NCI-H524 (cell line): ENCODE measurements at places on chromosomes 7 and 10.

DNA sequence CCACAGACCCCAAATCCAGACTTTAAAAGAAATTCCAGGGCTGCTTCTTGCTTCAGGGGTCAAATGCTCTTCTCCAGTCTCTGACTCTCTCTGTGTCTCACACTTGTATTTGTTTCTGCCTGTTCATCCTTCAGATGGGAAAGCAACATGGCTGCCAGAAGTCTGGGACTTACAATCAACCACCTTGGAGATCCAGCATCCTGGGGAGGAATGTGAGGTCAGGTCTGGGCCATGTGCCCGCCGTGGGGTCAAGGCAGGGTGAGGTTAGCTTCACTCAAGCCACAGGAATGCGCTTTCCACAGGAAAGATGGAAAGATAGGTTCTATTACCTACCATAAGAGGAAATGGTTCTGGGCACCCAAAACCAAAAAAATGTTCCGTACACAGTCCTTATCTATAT is 34.3 kb upstream of the NPVF start:
- no peak for DNase-seq

DNA sequence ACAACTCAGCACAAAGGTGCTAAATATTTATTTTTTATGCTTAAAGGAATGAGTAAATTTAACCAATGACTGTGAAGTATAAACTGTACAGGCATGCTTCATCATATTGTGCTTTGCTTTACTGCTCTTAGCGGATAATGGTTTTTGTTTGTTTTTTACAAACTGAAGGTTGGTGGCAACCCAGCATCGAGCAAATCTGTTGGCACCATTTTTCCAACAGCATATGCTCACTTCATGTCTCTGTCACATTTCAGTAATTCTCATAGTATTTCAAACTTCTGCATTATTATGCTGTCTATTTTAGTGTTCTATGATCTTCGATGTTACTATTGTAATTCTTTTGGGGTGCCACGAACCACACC is 22.8 kb downstream of the BRAF start:
- DNase-seq = no peak

DNA sequence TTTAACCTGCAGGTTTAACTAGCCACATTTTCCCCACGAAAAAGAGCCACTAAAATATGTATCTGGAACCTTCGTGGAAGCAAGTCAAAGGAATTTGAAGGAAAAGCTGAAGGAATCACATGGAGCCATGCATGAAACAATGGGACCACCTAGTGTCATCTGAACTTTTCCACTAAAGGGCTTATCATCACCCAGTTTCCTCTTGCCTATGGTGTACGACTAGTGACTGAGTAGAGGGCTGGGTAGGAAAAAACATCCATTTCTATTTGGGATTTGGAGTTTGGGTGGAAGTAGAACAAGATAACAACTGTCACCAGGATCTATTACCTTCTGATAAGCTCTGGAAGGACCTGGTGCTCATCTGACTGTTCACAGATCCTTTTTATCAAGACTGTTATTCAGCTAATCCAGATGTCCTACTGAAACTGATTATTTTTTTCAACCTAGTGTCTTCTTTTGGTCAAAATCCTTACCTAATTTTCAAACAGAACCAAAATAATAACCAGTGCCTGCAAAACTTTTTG is 153.2 kb upstream of the COL1A2 start:
- no peak for DNase-seq

DNA sequence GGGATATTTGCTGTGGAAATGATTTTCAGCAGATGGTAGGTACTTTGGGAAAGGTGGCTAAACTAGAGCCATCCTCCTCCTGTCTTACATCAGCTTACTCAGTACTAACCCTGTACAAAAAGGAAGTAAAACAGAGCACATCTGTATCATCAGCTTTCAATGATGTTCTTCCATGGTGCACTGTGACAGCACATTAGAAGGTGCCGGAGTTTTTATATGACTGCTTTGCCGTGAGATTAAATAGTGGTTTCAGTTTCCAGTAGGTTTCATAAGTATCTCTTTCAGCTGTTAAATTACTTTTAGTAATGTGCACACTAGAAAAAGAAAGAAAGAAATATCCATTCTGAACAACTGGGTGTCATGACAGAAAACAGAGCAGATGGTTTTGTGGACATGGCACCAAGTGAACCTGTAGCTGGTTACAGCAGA is 86.5 kb downstream of the ARID5B start:
- no peak for DNase-seq

DNA sequence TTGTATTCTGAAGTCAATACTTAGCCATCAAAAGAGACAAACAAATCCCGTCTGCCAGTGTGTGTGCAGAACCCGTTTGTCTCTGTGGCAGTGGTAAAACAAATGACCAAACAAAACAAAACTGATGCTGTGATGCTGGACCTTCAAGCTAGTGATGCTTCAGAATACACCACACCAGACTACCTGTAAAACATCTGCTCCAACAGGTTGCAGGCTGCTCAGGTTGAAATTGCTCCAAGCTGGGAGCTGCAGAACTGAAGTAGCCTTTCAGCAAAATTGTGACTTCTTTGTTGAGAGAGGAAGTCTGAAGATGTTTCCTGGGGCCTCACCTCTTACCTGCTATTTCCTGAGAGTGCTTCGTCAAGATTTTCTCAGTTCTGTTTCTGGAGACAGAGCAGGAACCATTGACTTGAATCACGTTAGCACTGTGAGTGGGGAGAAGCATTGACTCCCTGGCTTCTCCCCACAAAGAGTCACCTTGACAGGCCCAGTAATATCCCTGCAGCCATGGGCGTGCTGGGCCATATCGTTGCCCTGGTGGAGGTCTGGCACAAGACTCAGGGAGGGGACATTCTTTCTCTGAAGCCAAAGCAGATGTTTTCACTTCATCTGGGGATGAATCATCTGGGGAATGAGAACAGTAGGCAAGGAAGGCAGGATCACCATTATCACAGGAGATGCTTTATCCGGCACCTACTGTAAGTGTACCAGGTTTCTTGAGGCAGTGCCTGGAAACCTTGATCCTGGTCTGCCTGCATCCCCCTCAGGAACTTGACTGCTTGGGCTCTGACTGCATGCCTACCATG is 80.2 kb downstream of the RBM20 start:
- DNase-seq = no peak

DNA sequence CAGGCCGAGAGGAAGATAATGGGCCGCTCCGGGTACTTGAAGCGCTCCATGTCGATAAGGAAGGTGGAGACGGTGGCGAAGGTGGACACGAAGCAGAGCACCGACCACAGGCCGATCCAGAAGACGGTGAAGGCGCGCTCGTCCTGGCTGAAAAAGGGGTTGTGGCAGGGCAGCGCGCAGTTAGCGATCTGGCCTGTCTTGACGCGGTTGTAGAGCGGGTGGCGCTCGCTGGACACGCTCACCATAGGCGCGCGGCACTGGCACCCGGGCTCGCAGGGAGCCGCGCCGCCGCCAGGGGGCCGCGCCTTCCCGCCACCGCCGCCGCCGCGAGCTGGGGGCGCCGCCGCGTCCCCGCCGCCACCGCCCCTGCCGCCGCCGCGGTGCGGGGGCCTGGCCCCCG is 1.6 kb downstream of the FZD8 start:
- peak; percentile 40 for DNase-seq

GRCh38 chr10:30747633-30748032 is 118.1 kb upstream of the LYZL2 start:
- DNase-seq = no peak

GRCh38 chr10:7318836-7319235 is 92.0 kb downstream of the SFMBT2 start:
- DNase-seq = no peak

GRCh38 chr10:13348216-13349017 is at the start of gene SEPHS1:
SEPHS1 (minus strand) TSS chr10:13348293; CDS start chr10:13344950, 3,343 bp downstream.
- peak; percentile 59 for DNase-seq

GRCh38 chr10:60942134-60942787 is 1.7 kb downstream of the RHOBTB1 start:
- no peak for DNase-seq

GRCh38 chr7:74173491-74173865 is 678 bp upstream of the EIF4H start:
- no peak for DNase-seq

DNA sequence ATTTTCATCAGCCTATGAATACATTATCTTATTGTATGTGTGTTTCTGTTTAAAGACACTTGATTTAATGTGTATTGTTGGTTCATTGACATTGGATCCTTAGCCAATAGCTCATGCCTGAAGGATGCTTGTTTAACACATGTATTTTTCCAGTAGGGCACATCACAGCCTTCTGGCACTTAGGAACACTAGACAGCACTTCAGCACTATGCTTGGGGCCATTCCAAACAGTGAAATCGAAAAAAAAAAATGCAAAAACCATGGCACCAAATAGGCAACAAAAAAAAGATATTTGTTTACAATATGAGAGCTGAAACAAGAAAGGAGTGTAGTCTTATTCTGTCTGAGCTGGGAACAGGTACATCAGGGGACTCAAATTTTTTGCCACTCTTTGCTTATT is 262.8 kb downstream of the SLC25A13 start:
- DNase-seq = no peak

DNA sequence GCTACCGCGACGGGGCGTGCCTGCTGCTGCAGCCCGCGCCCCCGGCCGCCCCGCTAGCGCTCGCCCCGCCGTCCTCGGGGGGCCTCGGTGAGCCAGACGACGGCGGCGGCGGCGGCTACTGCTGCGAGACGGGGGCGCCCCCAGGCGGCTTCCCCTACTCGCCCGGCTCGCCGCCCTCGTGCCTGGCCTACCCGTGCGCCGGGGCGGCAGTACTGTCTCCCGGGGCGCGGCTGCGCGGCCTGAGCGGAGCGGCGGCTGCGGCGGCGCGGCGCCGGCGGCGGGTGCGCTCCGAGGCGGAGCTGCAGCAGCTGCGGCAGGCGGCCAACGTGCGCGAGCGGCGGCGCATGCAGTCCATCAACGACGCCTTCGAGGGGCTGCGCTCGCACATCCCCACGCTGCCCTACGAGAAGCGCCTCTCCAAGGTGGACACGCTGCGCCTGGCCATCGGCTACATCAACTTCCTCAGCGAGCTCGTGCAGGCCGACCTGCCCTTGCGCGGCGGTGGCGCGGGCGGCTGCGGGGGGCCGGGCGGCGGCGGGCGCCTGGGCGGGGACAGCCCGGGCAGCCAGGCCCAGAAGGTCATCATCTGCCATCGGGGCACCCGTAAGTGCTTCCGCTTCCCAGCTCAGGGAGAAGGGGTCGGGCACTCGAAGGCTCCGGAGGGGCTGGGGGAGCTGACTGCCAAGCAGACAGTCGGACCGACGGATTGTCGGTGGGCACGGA is 761 bp downstream of the PTF1A start:
- peak; percentile 20 for DNase-seq

GRCh38 chr10:120098232-120098930 is 205.9 kb downstream of the SEC23IP start:
- DNase-seq = no peak

DNA sequence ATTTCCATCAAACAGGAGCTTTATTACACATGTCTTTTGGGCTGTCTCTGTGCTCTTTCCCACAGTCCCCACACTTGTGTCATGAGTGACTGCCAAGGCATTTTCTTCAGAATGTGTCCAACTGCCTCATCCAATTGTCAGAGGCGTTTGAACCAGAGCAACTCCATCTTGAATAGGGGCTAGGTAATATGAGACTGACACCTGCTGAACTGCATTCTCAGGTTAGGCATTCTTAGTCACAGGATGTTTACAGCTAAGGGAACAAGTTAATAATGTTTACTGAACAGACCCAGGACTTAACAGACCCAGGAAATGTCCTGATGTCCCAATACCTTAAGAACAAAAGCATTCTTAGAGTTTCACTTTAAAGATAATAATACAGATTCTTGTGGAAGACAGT is 595.5 kb downstream of the REEP3 start:
- DNase-seq = no peak

- no peak for DNase-seq
These were observed 65.4 kb upstream of the TNS3 start for GRCh38 chr7:47647181-47647917.

DNA sequence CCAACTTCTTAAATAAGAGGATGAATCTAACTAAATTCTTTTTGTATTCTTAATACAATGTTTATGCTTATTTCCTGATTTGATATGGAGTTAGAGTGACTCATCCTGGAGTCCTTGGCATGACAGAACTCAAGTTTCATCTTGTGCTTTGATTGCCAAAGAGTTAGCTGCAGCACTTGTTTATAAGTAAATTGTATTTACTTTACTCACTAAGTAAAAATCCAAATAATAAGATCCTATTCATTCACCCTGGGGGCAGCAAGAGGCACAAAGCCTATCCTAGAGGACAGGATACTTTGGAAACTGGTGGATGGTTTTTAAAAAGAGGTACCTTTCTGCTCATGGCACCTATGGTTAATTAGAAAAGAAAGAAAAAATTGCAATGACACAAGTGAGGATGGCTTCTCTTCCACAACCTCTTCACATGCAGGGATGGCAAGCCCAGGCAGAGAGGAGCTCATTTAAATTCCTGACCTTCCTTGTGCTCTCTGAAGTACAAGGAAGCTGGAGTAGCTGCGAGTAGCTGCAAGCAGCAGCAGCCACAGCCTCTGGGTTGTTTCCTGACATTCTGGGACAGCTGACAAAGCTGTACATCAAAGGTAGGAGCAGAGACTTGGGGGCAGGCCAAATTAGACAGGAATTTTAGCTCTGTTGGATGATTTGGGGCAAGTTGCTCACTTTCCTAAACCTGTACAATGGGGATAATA is 28.5 kb upstream of the CROT start:
- DNase-seq = no peak

GRCh38 chr7:107594961-107595737 is 15.1 kb downstream of the BCAP29 start:
- no peak for DNase-seq

- no peak for DNase-seq
These were observed 28.5 kb upstream of the TOMM7 start for GRCh38 chr7:22851145-22851544.

GRCh38 chr10:84340632-84341537 is 12.5 kb downstream of the CCSER2 start:
- DNase-seq = no peak

GRCh38 chr10:93218386-93218785 is 144.7 kb downstream of the CYP26A1 start:
- no peak for DNase-seq

DNA sequence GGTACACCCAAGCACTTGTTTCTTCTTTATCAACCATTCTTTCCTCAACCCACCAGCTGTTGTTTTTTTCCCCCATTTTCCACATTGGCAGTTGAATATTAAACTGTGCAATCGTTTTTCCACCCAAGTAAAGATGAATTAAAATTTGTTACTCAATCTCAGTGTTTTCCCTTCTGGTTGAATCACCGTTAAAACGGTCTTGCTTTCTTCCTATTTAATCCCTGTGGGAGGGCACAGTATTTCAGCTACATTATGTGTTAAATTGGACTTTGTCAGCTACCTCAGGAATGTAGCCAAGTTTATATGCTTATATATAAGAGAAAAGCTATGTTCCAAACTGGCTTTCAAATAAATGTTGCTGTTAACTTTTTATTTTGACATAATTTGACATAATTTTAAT is 19.9 kb downstream of the SLC35G1 start:
- no peak for DNase-seq

- no peak for DNase-seq
These were observed 119.9 kb downstream of the TFEC start for GRCh38 chr7:115910541-115911164.

- DNase-seq = no peak
These were observed 186.2 kb downstream of the REEP3 start for GRCh38 chr10:63707254-63707910.

GRCh38 chr10:109912335-109913281 is 10.7 kb downstream of the XPNPEP1 start:
- DNase-seq = no peak

GRCh38 chr7:455110-455928 is 64.3 kb downstream of the PDGFA start:
- DNase-seq = peak; percentile 56

GRCh38 chr7:140635345-140635744 is 5.3 kb downstream of the DENND2A start:
- no peak for DNase-seq
